ENCODE measurements at places on chromosomes 2 and 18. TPM values are rescaled to one million over a fixed set of nuclear protein-coding genes. Genes with fewer than 3 reads are reported as not detected.

The SPHKAP gene
- total RNA-seq, result 0.33 TPM

The PAX8 gene
- total RNA-seq, result 0.20 TPM

The CRYGD gene
- not detected for total RNA-seq

The FEZ2 gene
- 44.0 TPM for total RNA-seq

The RAD51AP2 gene
- 0.24 TPM for total RNA-seq

The PRSS56 gene
- total RNA-seq, result not detected

The GTF2A1L gene
- 4.1 TPM for total RNA-seq

The HOXD10 gene
- total RNA-seq, result 11.7 TPM

The SMYD1 gene
- not detected for total RNA-seq

The AOX1 gene
- total RNA-seq, result 7.7 TPM

The PEX13 gene
- 60.0 TPM for total RNA-seq

The EVX2 gene
- total RNA-seq, result 3.7 TPM

The MARS2 gene
- total RNA-seq, result 7.8 TPM

The TMEM200C gene
- total RNA-seq, result 3.1 TPM

The NEU2 gene
- not detected for total RNA-seq

The TRABD2A gene
- 2.2 TPM for total RNA-seq

The DNAH6 gene
- total RNA-seq, result 0.60 TPM

Measured in hepatocyte (in vitro differentiated cells).